ENCODE measurements at places on chromosomes 2 and 18.

- DNase-seq: no peak
These were observed 13.3 kb upstream of the ATP8B1 start for GRCh38 chr18:57816208-57816954.

DNA sequence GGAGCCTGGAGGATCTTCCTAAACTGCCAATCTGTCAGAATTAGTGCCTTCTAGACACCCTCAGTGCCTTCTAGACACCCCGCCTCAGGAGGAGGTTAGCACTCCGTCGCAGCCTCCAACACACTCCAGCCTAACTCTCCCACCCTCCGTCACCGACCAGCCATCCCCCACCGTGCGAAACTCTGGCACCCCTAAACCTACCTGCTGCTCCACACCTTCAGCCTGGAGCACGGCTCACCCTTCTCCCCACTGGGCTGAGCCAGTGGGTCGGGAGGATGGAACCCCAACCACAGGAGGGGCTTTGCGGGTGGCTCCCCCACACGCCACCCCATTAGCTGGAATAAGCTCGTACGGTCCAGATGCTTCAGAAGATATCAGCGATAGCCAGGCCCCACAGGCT is 468.9 kb upstream of the HS6ST1 start:
- no peak for DNase-seq

DNA sequence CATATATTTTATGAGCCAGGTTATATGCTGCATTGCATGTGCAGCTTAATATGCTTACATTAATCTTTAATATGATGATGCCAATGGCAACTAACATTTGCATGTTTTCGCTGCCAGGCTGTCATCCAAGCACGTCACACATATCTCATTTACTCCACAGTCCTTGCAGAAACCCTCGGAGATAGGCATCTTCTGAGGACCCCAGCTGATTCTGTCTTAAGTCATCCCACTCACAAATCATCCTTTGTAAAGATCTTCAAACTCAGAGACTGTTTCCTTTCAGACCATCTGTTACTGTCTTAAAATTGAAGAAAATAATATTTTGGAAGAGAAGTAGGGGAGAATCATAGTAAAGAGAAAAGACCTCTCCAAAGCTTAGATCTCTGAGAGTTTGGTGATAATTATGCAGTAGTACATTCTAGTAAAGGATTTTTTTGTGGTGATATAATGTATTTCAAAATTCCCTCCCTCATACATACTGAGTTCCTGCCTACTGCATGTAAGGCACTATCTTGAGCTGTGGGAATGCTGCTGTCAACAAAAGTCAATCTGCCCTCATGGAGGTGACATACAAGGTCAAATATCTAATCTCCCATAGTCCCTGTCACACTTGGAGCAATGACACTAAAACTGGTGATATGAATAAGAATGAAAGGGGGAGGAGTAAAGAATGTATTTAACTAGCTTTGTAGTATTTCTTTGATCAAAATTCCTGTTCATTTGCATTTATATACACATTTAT is 11.0 kb downstream of the ITGA4 start:
- no peak for DNase-seq

DNA sequence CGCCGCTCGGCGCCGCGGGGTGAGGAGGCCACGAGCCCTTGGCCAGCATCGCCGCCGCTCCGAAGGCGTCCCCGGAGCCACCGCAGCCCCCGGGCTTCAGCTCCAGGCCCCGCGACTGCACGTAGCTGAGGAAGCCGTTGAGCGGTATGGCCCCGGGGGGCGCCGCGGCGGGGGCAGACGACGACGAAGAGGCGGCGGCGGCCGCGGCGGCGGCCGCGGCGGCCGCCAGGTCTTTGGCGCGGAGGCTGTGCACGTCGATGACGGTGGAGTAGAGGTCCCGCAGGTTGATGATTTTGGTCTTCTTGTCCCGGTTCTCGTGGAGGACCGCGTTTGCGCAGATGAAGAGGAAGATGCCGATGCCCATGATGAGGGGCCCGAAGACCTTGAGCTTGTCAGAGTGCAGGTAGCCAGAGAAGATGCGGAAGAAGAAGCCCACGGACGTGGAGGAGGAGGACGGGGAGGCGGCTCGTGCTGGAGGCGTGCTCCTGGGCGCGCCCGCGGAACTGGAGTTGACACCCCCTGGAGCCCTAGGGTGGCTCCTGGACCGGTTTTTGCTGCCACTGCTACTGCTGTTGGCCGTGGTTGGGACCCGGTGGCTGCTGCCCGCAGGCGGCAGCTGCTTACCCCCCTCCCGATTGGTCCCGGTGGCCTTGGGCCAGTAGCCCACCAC is 4.0 kb downstream of the TMEM200C start:
- DNase-seq: no peak

GRCh38 chr2:168456521-168457189 is 583 bp downstream of the CERS6 start:
- peak; percentile 20 for DNase-seq

- no peak for DNase-seq
These were observed 30.1 kb downstream of the FHOD3 start for GRCh38 chr18:36327352-36328316.

DNA sequence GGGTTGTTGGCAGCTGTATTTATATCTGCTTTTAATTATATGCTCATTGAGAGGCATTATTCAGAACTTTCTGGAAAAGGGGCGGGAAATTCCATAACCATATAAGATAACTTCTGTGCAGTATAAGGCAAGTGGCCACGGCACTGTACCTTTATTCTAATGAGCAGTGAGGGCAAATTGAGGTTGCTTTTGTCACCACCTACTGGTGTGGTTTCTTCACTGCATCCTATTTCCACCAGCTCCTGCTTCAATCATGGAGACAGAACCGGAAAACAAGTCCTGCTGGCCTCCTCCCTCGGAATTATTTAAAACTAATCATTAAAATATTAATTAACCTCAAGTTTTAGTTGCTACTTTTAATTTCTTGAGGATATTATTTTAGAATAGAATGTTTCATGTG is 759.4 kb downstream of the CBLN2 start:
- DNase-seq: no peak

DNA sequence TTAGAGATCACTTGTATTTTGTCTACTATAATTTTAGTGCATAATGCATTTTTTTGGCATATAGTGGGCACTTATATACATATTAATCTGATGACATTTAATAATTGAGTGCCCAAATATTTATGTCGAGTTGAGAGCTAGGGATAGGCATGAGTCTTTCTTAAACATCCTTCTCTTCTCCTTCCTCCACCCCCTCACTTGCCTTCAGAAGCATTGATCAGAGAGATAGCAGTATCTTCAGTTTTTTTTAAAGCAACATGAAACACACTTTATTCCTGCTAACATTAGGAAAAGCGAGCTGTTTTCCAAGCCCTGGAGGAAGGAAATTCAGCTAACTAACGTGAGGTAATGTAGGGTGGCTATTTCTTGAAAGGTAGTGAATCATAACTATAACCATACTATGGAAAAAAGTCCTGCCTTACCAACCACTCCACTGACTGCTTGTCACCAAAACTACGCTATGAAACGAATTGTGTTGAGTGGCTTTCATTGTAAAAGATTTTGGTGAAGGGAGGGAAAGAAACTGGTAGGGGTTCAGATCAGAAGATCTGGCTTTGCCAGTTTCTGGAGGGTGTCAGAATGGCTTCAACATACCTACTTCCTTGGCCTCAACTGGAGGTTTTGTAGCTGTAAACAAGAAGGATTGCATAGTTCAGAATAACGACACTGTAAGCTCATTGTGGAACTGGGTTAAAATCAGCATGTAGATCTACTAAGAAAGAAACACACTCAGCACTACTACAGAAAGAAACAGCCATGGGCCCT is 2.3 kb upstream of the ITGA4 start:
- no peak for DNase-seq

DNA sequence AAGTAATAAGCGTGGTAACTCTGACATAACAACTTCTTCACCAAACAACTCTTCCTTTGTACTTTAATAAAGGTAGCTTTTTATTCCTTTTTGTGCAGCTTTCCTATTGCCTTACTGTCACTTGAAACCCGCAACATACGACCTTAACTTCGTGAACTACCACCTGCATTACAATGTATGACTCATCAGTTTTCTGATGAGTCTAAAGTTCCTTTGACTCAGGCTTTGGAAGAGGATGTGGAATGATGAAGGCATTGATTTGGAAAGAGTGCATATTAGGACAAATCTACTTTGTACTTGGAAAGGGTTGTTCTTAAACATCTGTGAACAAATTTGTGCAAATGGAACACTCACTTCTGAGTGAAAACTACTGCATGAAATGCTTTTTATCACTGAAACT is 1012.1 kb downstream of the TMEM182 start:
- no peak for DNase-seq

- DNase-seq: no peak
These were observed 65.1 kb downstream of the TMEM182 start for GRCh38 chr2:102826904-102827303.

DNA sequence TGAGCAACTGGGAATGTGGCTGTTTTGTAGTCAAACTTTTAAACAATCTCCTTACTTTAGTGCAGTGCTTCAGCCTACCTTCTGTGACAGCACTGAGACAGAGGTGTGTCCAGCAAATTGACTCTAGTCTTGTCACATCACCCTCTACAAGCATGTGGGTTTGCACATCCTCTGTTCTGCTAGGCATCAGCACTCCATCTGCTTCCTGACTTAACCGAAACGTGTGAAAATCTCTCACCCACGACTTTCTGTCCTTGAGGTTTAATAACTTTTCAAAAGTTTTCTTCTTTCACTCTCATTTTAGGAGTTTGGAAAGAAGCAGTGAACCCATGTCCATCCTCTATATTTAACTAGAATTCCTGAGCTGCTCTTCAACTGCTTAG is 42.6 kb downstream of the TTR start:
- DNase-seq: no peak

DNA sequence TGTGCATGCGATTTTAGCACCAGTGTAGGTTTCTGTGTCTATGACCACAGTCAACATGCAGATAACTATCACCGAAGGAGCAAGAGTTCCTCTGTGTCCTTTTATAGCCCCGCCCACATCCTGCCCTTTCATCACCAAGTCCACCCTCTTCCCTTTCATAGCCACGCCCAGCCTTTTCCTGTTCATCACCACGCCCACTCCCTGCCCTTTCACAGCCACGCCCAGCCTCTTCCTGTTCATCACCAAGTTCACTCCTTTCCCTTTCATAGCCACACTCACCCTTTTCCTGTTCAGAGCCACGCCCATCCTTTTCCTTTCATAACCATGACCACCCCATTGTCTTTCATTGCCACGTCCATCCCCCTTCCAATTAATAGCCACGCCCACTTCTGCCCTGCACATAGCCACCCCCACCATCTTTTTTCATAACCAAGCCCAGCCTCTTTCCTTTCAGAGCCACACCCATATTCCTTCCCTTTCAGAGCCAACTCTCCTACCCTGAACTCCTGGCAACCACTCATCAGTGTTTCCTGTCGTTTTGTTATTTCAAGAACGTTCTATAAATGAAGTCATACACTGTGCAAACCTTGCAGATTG is 273.9 kb downstream of the MYT1L start:
- peak; percentile 62 for DNase-seq

DNA sequence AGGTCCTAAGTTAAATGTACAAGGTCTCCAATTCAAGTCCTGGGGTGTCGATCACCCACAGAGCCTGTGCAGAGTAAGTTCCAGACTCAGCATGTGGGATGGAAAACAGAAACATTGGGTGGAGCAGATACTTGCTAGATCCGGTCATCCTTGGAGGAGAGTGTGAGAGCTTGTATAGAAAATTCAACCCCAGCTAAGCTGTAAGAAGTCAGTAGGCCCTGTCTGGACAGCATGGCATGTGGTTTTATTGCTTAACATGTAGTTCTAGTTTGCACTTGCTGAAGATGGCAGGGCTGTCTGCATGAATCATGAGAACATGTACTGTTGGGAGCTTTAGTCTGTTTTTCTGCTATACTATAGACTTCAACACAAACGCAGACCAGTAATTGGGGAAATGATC is 189.6 kb upstream of the RMP24 start:
- no peak for DNase-seq

GRCh38 chr2:207423886-207424285 is 105.9 kb upstream of the CREB1 start:
- DNase-seq: no peak

- DNase-seq: no peak
These were observed 130.7 kb downstream of the SH3RF3 start for GRCh38 chr2:109259671-109260070.

GRCh38 chr2:128318776-128319464 is at the start of gene HS6ST1:
Gene HS6ST1, minus strand, starts transcription at chr2:128318868. Its CDS starts 305 bp downstream, at chr2:128318563.
- peak; percentile 76 for DNase-seq

GRCh38 chr2:113173542-113174375 is at the start of gene PSD4:
Gene PSD4, plus strand, starts transcription at chr2:113173971. Its CDS starts 8,486 bp downstream, at chr2:113182457.
- DNase-seq: peak; percentile 83

DNA sequence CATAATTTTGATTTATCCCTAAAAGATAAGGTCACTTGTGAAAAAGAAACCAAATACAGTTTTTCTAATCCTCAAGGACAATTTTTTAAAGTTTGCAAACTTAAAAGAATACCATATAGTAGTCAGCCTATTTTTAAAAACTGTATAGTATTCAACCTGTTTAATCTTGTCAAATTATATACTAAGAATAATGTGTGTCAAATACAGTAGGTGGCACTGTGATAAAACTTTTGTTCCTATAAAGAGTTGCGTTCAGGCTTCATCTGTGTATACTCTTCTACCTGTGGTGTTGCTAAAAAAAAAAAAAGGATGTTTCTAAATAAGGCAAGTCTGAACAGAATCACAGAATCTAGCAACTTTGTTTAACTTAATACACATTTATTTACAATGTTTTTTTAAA is 68.6 kb downstream of the CCDC138 start:
- no peak for DNase-seq

- no peak for DNase-seq
These were observed 55.1 kb upstream of the ZNF397 start for GRCh38 chr18:35185771-35186170.

DNA sequence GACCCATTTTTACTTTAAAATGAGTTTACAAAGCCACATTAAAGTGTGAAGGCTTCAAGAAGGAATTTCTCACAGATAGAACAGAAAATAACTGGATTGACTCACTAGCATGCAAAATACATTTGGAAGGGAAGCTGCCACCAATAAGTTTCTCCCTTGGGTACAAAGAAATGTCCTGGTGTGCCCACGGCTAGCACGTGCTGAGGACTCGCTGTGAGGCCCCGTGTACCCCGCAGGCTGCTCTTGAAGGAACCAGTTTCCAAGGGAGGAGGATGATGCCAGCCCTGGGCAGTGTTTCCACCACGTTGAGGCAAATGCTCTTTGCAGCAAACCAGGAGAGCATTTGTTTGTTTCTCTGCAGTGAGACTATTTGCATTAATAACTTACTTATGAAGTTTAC is 207.3 kb downstream of the SH3RF3 start:
- no peak for DNase-seq

- DNase-seq: no peak
These were observed 4.8 kb downstream of the IL36A start for GRCh38 chr2:113010088-113010487.

- DNase-seq: no peak
These were observed 59.3 kb upstream of the CCDC68 start for GRCh38 chr18:55018602-55019001.

All from activated CD4-positive, alpha-beta T cell treated with anti-CD3 and anti-CD28 coated beads, Interleukin-2, amount 50 U/mL, for 24 hours (primary cell).